NB4 (cell line): ENCODE measurements at places on chromosomes 1 and 21.

GRCh38 chr21:33884376-33885171, 31.0 kb downstream of the ATP5PO start:
- DNase-seq = no peak

DNA sequence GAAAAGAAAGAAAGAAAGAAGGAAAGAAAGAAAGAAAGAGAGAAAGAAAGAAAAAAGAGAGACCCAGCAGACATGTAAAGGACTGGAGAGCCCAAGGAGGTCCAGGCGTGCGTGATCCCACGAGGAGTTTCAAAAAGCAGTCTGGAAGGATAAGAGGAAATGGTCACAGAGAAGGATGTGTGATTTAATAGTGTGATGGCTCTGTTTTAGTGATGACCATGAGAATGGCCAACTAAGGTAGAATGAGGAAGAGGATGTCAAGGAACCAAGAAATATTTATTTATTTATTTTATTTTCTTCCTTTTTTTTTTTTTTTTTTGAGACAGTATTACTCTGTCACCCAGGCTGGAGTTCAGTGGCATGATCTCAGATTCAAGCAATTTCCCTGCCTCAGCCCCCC, 25.5 kb downstream of the PTGS2 start:
- no peak for DNase-seq

- no peak for DNase-seq
Measured at GRCh38 chr1:224498574-224499170, 64.1 kb upstream of the WDR26 start.

- DNase-seq = no peak
Measured at GRCh38 chr1:153951801-153952200, 5.3 kb upstream of the DENND4B start.

- no peak for DNase-seq
Measured at GRCh38 chr1:115402753-115403184, 64.7 kb upstream of the NGF start.

- no peak for DNase-seq
Measured at GRCh38 chr1:243746751-243747150, 103.3 kb downstream of the AKT3 start.

- peak; percentile 40 for DNase-seq
Measured at GRCh38 chr1:241592273-241592958, 47.8 kb downstream of the CHML start.

GRCh38 chr1:69661686-69662085, 94.0 kb downstream of the LRRC7 start:
- no peak for DNase-seq

- no peak for DNase-seq
Measured at GRCh38 chr1:245433561-245433960, 278.8 kb downstream of the KIF26B start.

- DNase-seq = no peak
Measured at GRCh38 chr1:205675247-205675646, 5.1 kb downstream of the SLC45A3 start.

- no peak for DNase-seq
Measured at GRCh38 chr1:117010310-117010969, 8.9 kb downstream of the CD101 start.

- DNase-seq = no peak
Measured at GRCh38 chr21:25809013-25809412, 74.2 kb downstream of the GABPA start.

- DNase-seq = no peak
Measured at GRCh38 chr1:46822248-46822826, 23.5 kb downstream of the CYP4B1 start.

DNA sequence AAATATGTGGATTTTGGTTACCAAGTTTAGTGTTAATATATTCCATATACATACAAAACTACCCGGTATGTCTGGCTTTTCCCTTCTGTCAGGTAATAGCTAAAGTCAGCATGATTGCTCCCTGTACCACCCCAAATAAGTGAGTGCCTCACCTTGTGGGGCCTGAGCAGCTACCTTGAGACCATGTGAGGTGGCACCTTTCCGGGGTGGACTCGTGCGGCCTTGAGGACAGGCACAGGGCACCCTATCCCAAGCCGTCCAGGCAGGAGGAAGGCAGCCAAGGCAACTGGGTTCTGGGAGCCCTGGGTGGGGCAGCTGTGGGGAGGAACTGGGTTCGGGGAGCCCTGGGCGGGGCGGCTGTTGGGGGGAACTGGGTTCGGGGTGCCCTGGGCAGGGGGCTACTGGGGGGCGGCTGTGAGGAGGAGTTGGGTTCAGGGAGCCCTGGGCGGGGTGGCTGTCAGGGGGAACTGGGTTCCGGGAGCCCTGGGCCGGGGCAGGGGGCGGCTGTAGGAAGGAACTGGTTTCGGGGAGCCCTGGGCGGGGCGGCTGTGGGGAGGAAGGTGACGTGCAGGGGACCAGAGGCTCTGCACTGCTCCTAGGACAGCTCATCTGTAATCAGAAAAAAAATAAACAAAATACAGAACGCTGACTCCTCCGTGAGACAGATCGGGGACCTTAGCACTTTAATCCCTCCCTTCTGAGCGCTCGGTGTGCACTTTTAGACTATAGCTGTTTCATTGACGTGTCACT, 63.3 kb downstream of the POFUT2 start:
- DNase-seq = no peak

- peak; percentile 83 for DNase-seq
Measured at GRCh38 chr1:203173566-203173965, 2.1 kb downstream of the MYBPH start.

GRCh38 chr1:155245163-155245524, 10.1 kb downstream of the ENTREP3 start:
- no peak for DNase-seq

DNA sequence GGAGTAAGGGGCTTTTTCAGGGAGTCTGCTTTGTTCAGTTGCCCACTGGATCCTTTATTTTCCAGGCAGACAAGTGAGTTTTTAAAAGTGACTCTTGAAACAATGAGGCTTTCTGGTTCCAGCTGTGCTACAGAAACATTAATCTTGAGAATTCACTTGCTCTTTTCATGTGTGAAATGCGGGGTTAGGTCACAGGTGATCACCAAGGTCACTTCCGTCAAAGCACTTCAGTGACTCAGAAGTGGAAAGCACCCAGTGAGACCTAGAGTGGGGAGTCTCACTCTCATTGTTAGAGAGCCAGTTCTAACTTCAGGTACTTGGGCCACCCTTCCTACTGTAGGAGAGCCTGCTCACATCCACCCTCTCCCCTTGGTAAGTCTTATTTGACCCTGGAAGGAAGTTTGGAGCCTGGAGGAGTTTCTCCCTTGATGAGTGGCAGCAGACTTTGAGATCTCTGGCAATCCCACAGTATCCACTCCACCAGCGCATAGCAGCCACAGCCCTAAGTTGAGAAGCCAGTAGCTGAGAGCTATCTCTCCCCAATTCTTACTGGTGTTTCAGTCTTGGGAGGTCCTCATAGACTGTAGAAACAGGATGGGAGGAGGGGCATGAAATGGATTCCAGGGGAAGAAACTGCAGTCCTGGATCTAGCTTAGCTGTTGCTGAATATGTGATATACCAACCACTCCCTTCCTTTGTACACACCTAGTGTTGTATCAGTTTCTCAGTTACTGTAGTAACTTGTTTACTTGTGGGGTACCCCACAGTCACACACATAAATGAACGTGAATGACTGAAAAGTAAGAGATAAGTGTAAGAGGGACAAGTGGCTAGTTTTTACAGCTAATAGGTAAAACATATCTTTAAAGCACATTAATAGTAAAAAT, 3.1 kb downstream of the TACSTD2 start:
- no peak for DNase-seq

GRCh38 chr1:113422315-113423068, 32.2 kb downstream of the MAGI3 start:
- no peak for DNase-seq

GRCh38 chr1:43576521-43576920, 45.8 kb downstream of the PTPRF start:
- no peak for DNase-seq

GRCh38 chr1:153880962-153881361, 41.8 kb downstream of the GATAD2B start:
- no peak for DNase-seq

DNA sequence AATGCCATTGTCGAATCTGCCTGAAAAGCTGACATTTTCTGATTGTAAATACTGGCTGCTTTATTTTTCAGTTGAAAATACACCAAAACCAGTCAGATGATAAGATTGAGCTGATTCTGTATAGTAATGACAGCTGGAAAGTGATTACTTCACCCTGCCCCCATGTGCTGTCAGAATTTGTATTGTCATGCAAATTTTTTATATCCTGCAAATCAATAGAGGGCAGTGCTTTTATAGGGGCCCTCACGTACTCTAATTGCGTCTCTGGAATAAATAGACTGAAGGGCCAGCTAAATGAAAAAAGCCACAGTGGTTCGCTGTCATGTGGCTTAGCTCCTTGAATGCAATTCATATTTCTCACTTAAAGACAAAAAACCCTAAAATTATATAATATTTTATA, 208.6 kb downstream of the LHX8 start:
- no peak for DNase-seq

GRCh38 chr1:201192261-201192788, 1.7 kb downstream of the IGFN1 start:
- no peak for DNase-seq

- no peak for DNase-seq
Measured at GRCh38 chr1:15090373-15090772, 63.2 kb upstream of the TMEM51 start.

DNA sequence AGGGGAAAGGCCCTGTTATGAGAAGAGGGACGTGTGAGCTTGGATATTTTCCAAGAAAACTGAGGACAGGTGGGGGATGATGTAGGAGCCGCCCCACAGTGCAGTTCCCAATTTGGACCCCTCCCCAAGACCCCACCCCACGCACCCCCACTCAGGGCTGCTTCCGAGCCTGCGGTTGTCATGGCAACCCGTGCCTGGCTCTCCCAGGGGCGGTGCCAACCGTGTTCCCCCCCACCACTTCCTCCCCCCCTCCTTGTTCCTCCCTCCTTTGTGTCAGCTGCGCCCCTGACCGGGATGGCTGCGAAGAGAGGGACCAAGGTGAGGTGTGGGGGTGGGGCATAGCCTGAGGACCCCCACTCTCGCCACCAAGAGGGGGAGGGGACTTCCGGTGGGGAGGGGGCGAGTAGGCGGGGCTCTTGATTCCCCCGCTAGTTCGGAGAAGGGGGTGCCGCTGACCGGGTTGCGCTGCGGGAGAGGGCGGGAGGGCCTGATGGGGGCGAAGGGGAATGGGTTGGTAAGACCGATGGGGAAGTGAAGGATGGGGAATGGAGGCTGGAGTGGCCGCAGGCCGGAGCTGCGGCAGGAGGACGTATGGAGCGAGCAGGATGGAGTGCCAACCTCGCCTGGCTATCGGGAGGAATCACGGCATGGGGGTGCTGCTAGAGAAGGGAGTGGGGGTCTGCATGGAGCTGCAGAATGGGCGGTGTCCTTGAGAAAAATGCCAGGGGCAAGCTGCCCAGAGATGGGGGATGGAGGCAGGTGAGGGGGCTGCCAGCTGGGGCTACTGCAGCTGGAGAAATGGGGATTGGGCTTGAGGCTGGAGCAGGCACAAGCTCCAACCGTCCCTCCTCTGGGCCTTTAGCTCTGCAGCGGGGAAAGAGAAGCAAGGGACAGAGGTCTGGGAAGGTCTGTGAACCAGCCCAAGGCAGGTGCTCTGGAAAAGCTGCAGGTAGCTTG, 953 bp downstream of the TRIM46 start:
- DNase-seq = no peak

GRCh38 chr1:28449904-28450303, 55.9 kb upstream of the RCC1 start:
- DNase-seq = peak; percentile 19

DNA sequence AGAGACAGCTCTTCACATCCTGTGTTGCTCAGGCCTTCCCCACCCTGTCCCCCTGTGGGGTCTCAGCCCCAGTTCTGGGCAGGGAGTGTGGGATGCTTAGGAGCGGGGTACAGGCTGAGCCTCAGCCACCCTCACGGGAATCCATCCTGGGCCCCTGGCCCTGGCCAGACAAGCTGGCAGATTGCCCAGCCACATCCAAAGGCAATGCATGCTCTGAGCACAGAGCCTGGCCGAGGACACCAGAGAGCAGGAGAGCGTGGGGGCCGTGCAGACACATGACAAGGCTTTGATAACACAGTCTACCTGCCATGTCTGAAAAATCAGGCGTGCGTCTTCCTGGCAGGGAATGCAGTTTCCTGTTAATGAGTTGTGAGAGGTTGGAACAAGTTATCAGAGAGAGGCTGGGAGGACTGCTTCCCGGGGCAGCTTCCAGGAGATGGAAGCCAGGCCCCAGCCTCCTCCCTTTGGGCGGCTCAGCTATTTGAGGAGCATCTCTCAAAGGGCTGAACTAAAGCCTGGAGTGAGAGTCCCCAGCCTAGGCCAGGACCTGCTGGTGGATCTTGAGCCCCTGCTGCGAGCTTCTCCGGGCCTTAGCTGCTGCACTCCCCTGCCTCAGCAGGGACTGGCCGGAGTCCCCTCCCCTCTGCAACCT, 72.2 kb upstream of the SELENON start:
- no peak for DNase-seq

- DNase-seq = no peak
Measured at GRCh38 chr1:42838482-42839190, 7.8 kb upstream of the ZNF691 start.

DNA sequence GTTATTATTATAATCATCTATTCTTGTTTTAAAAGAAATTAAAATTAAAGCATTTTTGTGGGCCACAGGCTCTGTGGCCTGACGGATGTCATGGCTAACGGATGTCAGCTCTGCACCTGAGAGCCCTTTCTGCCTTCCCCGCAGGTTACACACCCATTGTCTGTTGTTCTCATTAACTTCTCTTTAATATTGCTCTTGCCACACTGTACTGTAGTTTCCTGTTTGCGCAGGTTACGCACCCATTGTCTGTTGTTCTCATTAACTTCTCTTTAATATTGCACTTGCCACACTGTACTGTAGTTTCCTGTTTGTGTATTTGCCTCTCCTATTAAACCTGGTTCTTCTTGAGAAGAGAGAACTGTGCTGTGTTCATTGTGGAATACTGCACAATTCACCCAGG, 294.4 kb upstream of the PLXNA2 start:
- DNase-seq = no peak

GRCh38 chr1:153967107-153967999, at the start of gene CREB3L4:
TSS of gene CREB3L4 (plus strand) at chr1:153967902. CDS start at chr1:153968526, 624 bp downstream.
- peak; percentile 99 for DNase-seq

- DNase-seq = peak; percentile 27
Measured at GRCh38 chr1:200290010-200290685, 119.7 kb downstream of the ZNF281 start.

GRCh38 chr1:204600968-204601367, 84.6 kb downstream of the LRRN2 start:
- DNase-seq = no peak

DNA sequence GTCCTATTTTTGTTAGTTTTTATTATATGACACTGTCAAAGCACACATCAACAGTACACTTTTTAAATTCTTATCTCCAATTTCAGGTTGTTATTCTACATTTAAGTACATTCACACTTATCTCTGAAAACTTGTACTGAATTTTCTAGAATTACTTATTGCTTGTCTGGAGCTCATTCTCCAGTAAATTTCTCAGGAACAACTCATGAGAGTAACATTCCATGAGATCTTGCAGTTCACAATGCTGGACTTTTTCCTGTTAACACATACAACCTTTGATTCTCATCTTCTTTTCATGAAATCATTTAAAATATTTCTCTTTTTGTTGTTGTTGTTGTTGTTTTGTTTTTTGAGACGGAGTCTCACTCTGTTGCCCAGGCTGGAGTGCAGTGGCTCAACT, 320.9 kb upstream of the CAMK1G start:
- DNase-seq = no peak

- peak; percentile 83 for DNase-seq
Measured at GRCh38 chr1:66380452-66381212, 153.3 kb upstream of the SGIP1 start.
